ENCODE measurements at places on chromosomes 13 and 19. TPM values are rescaled to one million over a fixed set of nuclear protein-coding genes. Genes with fewer than 3 reads are reported as not detected.

IGFL3 gene
- total RNA-seq: not detected

GRCh38 chr13:21673789-21674489 lies 3.1 kb downstream of the FGF9 start:
- peak; percentile 31 for DNase-seq

- DNase-seq: peak; percentile 61
Measured at GRCh38 chr19:43997631-43998290, 5.0 kb upstream of the ZNF230 start.

KLF16 gene
- total RNA-seq: 3.9 TPM

GRCh38 chr19:18097993-18098890 lies 664 bp downstream of the MAST3 start:
- DNase-seq: no peak

DNA sequence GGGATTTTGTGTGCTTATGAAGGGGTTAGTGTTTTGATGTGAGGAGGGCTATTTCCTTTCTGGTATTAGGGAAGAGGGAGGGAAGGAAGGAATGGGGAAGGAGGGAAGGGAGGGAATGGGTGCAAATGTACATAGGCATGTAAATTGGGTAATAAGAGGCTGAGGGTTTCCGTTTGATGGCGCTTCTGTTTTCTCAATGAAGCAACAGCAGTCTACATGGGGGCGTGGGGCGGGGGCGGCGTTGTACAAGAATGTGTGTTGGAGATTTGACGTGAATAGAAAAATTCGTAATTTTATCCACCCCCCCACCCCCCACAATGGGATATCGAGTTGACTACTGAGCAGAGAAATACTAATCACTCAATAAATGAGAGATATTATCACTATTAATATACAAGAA lies 52.5 kb downstream of the PDS5B start:
- no peak for DNase-seq

GRCh38 chr13:77508959-77509620 lies 26.4 kb upstream of the SCEL start:
- DNase-seq: peak; percentile 34

DNA sequence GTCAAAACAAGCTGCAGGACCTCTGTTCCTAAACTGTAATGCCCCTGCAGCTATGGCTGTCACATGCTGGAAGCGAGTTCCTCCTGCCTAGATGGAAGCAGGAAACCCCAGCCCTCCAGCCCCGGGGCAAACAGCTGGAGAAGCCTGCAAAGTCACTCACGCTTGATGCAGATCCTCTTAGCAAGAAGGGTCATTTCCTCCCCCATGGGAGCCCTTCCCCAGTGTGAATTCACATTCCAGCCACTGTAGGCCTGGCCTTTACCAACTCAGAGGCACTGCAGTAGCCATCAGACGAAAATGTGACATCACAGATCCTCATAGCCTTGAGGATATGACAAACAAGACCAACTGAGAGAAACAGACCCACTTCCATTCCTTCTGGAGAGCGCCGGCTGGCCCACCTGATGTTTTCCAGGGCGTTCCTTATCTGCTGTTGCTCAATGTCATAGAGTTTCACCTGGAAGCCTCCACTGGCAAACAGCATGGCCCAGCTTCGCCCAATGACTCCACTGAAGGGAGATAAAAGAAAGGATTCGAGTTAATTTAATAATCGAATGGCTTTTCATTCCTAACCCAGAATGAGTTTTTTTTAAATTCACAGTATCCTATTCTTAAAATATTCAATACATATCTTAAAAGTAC lies 13.5 kb downstream of the CRYL1 start:
- no peak for DNase-seq

CGB1 gene
- total RNA-seq: not detected

DNA sequence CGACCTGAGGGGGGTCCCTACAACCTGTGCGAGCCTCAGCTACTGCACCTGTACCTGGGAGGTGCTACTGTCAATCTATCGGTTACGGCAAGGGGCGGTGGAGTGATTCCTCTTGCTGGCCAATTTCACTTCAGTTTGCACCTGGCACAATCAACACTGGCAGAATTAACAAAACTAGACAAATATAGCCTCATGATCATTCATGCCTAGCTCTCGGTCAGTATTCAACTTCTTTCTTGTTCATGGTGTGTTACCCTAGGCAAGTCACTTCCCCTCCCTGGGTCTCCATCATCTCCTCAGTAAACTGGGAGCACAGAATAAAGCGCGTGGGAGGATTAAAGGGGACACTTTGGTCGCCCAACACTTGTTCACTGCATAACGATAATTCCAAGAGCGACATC lies 618 bp downstream of the HAUS8 start:
- DNase-seq: no peak

DNA sequence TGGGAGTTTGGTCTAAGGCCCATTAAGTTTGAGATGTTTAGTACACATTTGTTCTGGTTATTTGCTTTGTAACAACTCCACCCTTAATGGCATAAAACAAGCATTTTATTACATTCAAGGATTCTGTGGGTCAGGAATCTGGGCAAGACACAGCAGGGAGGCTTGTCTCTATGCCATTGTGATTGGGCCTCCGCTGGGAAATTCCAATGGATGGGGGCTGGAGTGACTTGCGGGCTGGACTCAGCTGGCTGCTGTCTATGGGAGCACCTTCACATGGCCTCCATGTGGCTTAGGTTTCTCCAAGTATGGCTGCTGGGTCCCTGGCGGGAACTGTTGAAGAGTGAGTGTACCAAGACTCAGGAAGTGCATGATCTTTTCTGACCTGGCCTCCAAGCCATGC lies 159.0 kb downstream of the PAN3 start:
- no peak for DNase-seq

DNA sequence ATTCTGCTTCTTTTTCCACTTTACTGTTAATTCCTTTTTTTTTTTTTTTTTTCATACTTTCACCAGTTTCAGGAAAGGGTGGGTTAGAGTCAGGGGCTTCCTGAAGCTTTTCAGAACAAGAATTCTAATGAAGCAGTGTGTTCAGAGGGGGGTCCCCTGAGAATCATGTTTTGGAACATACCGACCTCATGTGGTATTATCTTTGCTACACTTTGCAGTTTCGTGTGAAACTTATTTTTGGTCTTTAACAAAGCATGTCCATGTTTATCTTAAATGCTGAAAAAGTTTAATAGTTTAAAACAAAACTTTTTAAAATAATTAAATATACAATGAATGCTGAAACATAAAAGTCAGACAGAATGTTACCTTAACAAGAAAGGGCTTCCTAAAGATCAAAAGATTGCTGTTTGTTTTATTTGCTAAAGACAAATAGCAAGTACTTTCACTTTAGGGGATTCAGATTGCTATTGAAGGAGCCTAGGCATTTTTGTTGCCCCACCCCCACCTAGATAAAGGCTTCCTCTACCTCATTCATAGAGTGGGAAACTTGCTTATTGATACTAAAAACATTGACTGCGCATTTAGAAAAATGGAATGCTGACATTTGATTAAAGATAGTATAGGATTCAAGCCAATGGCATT lies 21.1 kb upstream of the POMP start:
- DNase-seq: no peak

PALM gene
- total RNA-seq: 22.1 TPM

LGALS7B gene
- not detected for total RNA-seq

- peak; percentile 45 for DNase-seq
Measured at GRCh38 chr13:110610955-110611595, 4.3 kb upstream of the NAXD start.

RNF225 gene
- total RNA-seq: under 0.01 TPM

ZIM2 gene
- total RNA-seq: not detected

DNA sequence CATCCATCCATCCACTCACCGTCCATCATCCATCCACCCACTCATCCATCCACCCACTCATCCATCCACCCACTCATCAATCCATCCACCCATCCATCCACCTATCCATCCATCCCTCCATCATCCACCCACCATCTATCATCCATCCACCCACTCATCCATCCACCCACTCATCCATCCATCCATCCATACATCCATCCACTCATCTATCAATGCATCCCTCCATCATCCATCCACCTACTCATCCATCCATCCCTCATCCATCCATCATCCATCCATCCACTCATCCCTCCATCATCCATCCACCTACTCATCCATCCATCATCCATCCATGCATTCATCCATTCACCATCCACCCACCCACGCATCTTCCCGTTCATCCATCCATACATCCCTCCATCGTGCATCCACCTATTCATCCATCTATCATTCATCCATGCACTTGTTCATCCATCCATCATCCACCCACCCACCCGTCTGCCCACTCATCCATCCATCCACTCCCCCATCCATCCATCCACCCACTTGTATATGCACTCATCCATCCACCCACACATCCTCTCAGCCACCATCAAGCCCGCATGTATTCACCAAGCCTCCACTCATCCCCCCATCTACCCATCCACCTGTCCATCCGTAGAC lies 3.6 kb downstream of the STAP2 start:
- DNase-seq: no peak

- DNase-seq: peak; percentile 75
Measured at GRCh38 chr13:24512197-24512907, at the start of gene PARP4. Gene PARP4 (minus strand): TSS chr13:24512778. CDS start chr13:24503776, 9,002 bp downstream.

DNA sequence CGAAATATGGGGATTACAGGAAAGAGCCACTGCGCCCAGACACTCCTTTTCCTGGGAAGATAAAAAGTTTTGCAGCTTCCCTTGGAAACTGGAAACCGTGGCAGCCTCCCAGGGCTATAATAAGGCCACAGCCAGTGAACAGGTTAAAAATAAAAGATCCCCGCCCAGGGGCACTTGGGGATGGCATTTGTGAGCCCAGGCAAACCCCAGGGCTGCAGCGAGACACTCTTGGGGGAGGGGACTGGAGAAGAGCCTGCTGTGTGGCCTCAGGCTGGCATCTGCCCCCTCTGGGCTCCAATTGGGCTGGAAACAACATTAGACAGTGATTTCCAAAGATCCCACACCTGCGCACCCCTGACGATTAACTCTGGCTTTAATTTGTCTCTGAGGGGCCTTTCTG lies 11.2 kb downstream of the FEM1A start:
- no peak for DNase-seq

GRCh38 chr19:54162241-54162805 lies 2.8 kb upstream of the LENG1 start:
- peak; percentile 54 for DNase-seq

DNA sequence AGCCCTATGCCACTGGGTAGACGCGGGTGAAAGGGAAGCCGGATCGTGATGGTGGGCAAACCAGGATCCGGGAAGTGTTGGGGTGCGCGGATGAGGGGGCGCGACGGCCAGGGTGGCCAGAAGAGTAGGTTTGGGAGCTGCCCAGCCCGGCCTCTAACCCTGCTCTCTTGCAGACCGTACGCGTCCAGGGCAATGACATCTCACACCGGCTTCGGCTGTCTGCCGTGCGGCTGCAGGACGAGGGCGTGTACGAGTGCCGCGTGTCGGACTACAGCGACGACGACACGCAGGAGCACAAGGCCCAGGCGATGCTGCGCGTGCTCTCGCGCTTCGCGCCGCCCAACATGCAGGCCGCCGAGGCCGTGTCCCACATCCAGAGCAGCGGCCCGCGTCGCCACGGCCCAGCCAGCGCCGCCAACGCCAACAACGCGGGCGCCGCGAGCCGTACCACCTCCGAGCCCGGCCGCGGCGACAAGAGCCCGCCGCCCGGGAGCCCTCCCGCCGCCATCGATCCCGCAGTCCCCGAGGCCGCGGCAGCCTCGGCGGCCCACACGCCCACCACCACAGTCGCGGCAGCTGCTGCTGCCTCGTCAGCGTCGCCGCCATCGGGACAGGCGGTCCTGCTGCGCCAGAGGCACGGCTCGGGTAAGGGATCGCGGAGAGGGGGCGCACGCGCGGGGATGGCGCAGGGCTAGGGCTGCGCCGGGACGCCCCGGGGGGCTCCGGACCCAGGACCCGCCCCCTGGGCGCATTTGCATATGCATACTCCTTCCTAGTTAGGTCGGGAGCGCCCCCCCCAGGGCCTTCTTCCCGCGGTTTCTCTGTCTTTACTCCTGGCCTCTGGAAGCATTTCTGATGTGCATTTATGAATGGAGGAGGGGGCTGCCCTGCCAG lies 4.1 kb downstream of the VSTM2B start:
- no peak for DNase-seq

CNMD gene
- total RNA-seq: not detected

- no peak for DNase-seq
Measured at GRCh38 chr19:45144431-45145269, 16.1 kb downstream of the NKPD1 start.

LYPD5 gene
- 0.50 TPM for total RNA-seq

GRCh38 chr13:109331011-109331433 lies 455.4 kb downstream of the IRS2 start:
- DNase-seq: peak; percentile 54

GRCh38 chr13:103965506-103966243 lies 899.5 kb upstream of the SLC10A2 start:
- no peak for DNase-seq

RGCC gene
- 51.1 TPM for total RNA-seq

DNA sequence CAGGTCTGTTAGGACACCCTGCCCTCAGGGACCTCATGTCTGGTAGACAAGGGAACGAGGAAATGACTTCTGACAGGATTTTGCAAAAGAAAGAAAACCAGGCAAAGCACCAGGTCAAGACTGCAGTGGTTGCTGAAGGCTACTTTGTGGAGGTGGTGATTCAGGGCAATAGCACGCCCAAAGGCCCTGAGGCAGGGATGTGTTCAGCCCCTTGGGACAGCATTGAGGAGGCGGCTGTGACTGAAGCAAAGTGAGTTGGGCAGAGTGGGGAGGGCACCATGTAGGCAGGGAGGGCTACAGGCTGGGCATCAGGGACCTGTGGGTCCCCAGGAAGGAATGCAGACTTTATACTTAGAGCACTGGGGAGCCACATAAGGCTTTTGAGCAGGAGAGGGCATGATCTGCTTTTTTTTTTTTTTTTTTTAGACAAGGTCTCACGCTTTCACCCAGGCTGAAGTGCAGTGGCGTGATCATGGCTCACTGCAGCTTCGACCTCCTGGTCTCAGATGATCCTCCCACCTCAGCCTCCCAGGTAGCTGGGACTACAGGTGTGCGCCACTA lies 10.8 kb upstream of the HOMER3 start:
- DNase-seq: no peak

GRCh38 chr13:43787997-43788396 lies 1.2 kb upstream of the ENOX1 start:
- peak; percentile 39 for DNase-seq

GRCh38 chr19:41408256-41408655 lies 10.6 kb downstream of the BCKDHA start:
- no peak for DNase-seq

DNA sequence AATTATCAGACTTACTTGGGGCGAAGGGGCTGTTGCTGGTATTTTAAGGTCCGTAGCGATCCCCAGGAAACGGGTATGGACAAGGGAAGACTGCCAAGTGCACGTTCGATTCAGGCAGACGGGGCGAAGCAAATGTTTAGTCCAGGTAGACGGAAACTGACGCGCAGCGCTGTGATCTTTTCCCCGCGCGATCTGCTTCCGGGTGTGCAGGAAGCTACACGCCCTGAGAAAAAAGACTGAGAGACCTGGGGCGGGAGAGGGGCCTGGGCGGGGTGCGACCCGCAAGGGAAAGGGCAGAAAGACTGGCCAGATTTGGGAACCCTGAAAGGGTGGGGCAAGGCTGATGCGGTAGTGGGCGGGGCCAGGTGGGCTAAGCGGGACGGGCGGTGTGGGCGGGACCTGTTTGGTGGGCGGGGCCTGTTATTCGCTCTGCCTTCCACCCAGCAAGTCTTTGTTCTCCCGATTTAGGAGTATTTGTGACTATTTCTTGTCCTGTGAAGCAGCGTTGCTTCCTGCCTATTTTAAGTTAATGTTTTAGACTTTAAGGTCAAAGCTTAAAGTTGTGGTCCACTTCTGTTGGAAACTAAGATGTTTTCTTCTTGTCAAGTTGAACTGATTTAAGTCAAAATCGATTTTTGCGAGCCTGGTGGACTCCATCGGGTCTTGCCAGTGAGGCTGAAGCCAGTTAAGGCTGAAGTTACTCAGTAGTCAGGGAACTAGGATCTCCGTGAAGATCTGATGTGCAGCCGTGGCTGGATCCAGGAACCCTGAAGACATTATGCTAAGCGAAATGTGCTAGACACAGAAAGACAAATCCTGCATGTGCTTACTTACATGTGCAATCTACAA lies at the start of gene ZNF836:
Gene ZNF836 (minus strand): TSS at position 301 of the 849 bp plus-strand sequence. CDS start 3,549 bp downstream, outside the sequence.
- peak; percentile 77 for DNase-seq

All from fibroblast of lung (primary cell).